ENCODE measurements at places on chromosomes 3 and 15.

GRCh38 chr3:53708001-53708621, 138.1 kb downstream of the CHDH start:
- DNase-seq: no peak

DNA sequence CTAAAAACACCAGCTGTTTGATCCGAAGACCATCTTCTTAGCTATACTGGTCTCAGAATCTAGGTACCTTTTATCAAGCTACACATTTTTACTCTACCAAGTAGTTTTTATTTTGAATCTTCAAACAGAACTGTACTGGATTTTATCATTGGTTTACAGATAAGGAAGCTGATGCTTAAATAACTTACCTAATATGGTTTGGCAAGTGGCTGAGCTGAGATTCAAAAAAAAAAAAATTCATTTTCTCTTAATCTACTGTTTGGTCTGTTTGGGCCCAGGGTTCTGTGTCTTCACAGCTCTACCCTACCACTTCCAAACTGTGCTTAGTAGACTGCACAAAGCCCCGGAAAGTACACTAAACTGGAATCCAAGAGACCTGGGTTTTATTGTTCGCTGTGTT, 35.7 kb downstream of the ZNF860 start:
- DNase-seq: no peak

DNA sequence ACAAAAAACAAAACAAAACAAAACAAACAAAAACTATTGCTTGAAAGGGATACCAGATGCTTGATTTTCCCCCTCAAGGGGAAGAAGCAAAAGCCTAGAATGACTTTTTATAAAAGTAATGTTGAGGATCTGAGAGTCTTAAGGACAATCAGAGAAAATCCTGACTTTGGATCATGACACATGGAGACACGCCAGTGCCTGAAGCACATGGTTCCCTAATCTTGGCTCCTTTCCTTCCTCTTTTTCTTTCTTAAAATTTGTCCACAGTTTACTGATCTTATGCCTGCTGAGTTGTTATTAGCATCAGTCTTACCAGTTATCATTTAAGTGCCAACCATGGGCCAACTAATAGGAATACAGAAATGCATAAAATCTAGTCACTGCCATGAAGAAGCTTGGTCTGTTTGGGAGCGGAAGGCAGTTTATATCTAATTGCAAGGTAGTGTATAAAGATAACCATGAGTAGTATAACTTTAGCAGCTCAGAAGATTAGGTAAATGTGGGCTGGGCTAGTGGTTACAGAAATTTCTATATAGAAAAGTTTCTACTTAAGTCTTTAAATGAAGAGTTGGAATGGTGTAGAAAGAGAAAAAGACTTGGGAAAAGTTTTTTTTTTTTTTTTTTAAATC, 6.9 kb downstream of the GLCE start:
- no peak for DNase-seq

GRCh38 chr3:117019082-117019713, 309.6 kb downstream of the TUSC7 start:
- DNase-seq: peak; percentile 20

DNA sequence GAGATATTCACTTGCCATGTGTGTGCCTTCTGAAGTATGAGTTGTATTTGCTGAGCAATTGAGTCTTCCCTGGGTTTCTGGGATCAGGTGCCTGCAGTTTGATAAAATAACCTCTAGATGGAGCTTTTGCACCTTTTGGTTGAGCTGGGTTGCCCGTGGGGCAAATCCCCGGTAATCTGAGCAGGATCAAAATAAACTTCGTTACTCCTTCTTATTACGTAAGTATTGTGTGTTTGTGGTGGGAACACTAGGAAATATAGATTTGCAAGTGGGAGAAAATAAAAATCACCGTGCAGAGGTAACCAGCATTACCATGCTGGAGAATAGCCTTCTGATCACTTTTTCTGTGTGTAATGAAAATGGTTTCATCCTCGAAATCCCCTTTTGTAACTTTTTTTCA, 277.4 kb upstream of the NR2E3 start:
- DNase-seq: no peak

- DNase-seq: no peak
These were observed 59.9 kb upstream of the PPIB start for GRCh38 chr15:64222573-64223366.

DNA sequence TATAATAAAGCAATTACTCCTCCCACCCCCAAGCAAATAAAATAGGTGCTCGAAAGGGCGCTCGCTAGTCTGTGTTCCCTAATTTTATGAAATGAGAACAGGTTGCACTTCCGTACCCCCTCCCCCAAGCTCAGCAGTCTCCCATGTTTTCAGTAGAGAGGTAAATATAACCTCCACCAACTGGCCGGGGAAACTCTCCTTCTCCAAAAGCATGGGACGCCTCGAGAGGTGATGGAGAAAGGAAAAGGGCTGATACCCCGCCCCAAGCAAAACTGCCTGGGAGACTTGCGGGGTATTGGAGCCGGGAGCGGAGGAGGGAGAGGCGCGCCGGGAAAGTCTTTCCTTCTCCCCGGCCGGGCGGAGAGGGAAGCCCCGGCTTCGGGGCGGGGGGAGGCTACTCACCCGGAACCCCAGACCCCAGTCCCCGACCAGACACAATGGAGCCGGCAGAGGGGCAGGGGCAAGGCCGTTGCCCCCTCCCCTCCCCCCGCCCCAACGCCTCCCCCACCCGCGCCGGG, 605 bp downstream of the DCUN1D1 start:
- DNase-seq: peak; percentile 46

DNA sequence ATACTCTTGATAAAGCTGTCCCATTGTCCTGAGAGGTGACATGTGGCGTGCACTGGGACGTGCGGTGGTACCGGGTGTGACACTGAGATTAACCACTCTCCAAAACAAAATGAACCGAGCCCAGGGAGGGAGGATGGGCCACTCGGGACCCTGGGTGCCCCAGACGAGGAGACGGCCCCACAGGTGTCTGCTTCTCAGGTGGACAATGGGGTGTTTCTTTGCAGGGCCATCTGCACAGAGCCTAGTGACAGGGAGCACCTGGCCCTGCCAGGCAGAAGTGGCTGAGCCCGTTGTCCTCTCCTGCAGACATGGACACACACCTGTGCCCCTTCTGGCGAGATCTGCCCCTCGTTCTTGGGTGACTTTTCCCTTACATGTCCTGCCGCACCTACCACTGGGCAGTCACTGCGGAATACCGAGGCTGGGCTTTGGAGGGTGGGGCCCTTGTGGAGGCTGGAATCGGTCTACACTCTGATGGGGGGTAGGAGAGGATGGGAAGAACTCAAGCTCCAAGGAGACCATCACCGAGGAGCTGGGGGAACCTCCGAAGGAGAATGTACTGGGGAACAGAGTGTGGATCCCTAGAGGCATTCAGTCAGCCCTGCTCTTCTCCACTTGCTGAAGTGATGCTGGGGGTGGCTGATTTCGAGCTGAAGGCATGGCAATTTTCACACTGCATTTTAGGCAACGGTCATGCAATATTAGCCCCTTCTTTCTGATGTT, 153.5 kb downstream of the ATP10A start:
- no peak for DNase-seq

DNA sequence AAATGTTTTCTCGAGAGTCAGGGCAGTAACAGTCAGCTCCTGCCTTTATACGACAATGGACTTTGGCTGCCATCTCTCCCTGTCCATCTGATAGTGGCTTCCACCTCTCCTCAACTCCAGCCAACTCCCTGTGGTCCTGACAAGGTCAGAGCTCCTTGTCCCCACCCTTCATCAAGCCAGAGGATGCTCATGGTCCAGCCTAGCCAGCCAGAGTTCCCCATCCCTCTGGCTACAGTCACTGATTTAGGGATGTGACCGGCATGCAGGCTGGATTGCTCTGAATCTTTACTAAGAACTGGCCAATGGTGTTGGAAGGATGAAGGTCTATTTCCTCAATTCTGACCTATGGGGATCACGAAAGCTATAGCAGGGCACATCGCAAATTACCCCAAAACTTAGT, 156.1 kb downstream of the OR4M2 start:
- no peak for DNase-seq

GRCh38 chr3:124636101-124636862, 94.0 kb upstream of the UMPS start:
- no peak for DNase-seq

DNA sequence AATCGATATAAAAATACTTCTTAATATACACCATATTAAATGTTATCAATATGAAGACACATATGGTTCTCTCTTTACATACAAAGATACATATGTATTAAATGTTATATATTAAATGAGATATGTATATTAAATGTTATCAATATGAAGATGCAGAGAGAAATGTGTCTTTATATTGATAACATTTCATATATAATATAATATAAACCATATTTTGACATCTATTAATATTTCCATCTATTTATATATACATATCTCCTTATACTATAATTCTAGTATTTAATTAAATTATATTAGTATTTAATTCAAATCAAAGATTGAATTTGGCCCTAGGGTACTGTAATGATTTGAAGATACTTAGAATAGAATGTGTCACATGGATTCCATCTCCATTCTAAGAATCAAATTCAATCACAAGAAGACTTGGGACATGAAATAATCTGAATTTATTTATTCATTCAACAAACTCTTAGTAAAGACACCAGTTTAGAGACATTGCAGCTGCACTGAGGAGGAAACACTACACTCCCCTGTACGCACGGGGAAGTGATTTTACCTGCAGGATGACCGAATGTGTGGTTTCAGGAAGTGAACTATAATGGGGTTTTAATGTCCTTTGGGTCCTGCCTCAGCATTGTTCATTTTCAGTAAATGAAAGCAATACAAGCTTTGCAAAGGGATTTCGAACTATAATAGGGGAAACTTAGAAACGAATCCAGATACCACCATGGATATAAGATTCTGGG, 365.1 kb downstream of the MECOM start:
- DNase-seq: no peak

DNA sequence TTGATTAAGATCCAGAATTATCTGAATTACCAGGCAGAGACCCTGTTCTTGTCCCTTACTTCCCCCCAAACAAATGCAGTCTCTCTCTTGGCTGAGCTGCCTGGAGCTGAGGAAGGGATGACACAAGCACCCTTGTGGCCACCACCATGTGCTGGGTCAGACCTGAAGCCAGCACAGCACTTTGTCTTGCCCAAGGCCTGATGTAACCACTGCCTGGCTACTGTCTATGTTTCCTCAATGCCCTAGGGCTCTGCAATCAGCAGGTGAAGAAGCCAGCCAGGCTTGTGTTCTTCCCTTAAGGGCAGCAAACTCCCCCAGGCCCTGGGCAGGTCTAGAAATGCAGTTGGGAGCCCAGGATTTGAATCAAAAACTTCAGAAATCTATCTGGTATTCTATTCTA, 15.8 kb upstream of the CASR start:
- DNase-seq: no peak
